ENCODE measurements at places on chromosomes 5 and 9.

DNA sequence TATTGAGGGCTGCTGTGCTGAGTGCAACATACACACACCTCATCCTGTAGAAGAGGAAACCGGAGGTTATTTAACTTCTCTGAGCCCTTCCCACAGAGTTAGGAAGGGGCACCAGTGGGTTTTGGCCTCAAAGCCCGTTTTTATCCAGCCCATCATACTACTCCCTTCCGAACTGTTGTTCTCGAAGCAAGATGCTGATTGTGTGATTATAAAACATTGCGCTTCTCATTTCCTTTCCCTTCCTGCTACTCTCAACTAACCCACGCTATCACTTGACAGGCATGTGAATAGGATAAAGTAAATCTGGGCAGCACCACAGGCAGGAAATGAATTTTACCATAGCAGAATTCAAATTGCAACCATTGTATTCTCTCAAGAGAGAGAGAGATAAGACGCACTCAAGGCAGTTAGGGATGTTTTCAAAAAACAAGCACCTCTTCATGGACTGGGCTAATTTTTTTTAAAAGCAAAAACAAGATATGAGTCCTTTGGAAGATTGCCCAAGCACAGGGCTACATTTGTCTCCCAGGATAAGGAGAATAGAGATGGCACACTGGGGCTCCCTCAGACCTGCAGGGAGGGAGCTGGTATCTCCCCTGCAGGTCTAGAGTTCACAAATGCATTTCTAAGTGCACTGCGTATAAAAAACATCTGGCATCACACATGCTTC, 52.6 kb downstream of the GNA14 start:
- no peak for DNase-seq

DNA sequence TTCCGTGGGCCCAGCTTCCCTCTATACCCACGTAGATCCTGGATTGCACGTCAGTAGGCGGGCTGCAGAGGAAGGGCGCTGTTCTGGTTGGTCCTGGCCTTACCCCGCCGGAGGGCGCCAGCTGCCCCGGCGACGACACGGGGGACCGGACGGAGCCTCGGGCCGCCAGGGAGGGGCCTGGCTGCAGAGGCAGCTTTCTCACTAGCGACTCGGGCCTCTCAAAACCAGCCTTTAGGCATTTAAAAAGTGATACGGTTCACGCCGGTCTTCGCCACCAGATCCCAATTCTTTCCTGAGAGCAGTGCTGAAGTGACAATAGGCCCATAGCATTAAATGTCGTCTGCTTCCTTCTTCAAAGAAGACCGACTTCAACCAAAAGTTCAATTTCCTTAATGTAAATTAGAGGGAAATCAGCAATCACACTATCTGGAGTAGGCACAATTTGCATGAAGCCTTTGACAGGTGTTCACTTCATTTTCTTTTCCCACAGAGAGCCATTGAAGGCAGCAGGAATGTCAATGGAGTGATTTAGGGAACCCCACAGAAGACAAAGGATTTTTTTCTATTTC, 17.6 kb upstream of the UBE2D2 start:
- no peak for DNase-seq

- DNase-seq = peak; percentile 97
Observed at GRCh38 chr5:160008877-160009590, at the start of gene TTC1. Gene TTC1 (plus strand): TSS chr5:160009139. CDS start chr5:160010529, 1,390 bp downstream.

DNA sequence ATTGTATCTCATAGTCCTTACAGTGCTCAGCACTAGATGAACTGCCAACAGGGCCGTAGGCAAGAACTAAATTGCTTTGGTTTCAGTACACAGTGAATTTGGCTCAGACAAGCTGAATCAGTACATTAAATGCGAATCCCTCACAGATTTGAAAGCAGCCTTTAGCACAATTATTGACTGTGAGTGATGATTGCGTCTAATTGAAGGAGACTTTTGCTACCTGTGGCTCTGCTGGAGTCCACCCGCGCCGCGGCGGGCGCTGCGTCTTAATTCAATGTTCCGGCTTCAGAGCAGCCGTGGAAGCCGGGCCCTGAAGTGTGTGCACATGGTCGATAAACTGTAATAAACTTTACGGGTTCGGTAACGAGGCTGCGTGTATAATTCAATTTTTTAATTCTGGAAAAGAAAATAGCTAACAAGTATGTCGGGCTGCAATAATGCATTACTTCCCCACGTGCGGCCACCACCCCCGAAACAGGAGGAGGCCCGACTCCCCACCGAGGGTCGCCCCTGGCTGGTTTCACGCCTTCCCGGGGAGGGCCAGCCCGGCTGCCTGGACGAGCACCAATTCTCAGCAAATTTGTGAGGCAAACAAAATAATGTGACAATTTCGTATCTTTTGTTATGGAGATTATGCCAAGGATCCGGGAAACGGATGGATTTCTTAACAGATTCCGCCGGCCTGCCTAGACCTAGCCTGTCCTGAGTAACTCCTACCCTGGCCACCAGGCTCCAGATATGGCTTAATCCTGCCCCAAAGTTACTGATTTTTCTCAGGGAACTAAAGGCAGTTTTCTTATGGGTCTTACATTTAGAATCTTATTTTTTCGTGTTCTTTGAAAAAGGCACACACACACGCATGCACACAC, 269.4 kb upstream of the IRX1 start:
- no peak for DNase-seq

GRCh38 chr5:116572350-116573278, 2.0 kb downstream of the SEMA6A start:
- DNase-seq = no peak

All from NCI-H2081 treated with DMSO at 0.1 percent for 48 hours (cell line).